Activated naive CD8-positive, alpha-beta T cell treated with anti-CD3 and anti-CD28 coated beads, Interleukin-2, amount 10 ng/mL, durations not matched to agents 7 days and 5 days (primary cell): ENCODE measurements at places on chromosomes 16 and 17. TPM values are rescaled to one million over a fixed set of nuclear protein-coding genes. Genes with fewer than 3 reads are reported as not detected.

DNA sequence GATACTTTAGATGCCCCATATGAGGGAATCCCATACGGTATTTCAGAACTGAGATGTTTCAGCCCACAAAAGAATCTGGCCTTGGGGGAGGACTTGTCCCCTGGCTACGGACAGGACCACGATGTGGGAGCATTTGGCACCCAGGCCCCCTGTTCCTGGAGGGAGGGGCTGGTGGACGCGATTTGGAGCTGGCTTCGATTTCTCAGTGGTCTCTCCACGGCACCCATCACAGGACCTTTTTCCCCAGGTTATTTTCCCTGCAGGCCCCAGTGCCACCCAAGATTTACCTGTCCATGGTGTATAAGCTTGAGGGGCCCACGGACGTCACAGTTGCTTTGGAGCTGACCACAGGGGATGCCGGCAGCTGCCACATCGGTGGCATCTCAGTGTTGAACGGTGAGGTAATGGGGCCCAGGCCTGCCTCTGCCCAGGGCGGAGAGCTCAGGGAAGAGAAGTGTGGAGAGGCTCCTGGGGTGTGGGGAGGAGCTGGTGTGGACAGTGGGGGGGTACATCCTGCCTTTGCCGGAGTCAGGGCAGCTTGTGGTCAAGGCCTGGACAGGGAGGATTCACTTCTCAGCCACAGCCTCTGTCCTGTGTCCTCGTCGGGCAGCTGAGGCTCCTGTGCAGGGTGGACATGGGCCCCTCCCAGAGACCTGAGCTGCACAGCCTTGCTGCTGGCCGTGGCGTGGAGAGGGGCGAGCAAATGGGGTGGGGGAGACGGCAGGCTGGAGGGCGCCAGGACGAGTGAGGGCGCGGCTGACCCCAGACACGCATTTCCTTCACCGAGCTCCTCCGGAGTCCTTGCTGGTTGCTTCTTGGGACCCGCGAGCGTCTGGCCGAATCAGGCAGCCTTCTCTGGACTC is 9.9 kb downstream of the ENGASE start:
- no peaks in the 10 kb centered on the region for H3K27me3 ChIP-seq
- peaks cover 5% of the 10 kb centered on the region for H3K36me3 ChIP-seq
- no peak overlapping the region for H3K27ac ChIP-seq
- no peaks in the 10 kb centered on the region for H3K4me1 ChIP-seq

CCL5 gene
- 938 TPM for total RNA-seq

- no peak overlapping the region for H3K4me3 ChIP-seq
- peaks cover 58% of the 10 kb centered on the region for H3K27me3 ChIP-seq
- DNase-seq: no peak
- H3K36me3 ChIP-seq: no peaks in the 10 kb centered on the region
- no peak overlapping the region for H3K27ac ChIP-seq
These were observed 11.6 kb upstream of the NTN1 start for GRCh38 chr17:9009737-9010136.

DNA sequence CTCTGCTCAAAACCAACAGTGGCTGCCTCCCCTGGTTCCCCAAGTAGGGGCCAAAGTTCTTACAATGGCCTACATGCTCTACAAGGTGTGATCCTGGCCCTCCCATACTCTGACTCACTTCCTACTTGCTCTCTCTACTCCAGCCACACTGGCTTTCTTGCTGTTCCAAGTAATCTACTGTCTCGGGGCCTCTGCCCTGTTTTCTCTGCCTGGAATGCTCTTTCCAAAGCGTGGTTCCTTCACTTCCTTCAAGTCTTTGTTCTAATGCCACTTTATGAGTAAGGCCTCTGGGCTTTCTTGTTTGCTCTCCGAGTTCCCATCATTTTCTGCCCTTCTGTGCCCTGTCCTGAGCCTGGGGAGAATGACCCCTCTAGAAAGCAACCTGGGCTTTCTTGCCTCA is 4.1 kb upstream of the CDH3 start:
- peaks cover 9% of the 10 kb centered on the region for H3K4me1 ChIP-seq
- H3K27ac ChIP-seq: no peak overlapping the region
- H3K4me3 ChIP-seq: no peak overlapping the region
- H3K36me3 ChIP-seq: no peaks in the 10 kb centered on the region

- H3K27me3 ChIP-seq: no peaks in the 10 kb centered on the region
- peaks cover 7% of the 10 kb centered on the region for H3K36me3 ChIP-seq
- peaks cover 5% of the 10 kb centered on the region for H3K4me1 ChIP-seq
- DNase-seq: no peak
- no peak overlapping the region for H3K27ac ChIP-seq
These were observed 31.3 kb downstream of the PHLPP2 start for GRCh38 chr16:71693164-71693563.
